Frontal cortex (tissue), 4 donors: ENCODE measurements at places on chromosomes 7 and 10. TPM values are rescaled to one million over a fixed set of nuclear protein-coding genes. Genes with fewer than 3 reads are reported as not detected.

DNA sequence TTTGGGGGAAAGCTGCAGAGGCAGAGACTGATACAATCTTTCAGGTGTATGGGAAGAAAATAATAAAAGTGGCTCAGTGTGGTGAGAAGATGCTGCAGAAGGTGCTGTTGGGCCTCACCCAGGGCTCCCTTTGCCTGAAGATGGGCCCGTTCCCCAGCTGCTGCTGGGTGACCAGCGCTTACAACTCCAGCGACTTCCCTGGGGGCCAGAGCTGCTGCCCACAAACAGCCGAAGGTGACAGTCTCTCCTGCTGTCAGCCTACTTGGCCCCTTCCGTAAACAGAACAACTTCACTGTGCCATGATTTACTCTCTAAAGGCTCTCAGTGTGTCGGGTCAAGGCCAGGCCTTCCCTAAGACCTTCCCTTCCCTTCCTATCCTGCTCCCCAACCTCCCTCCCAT, 93.6 kb upstream of the PCBD1 start:
- DNase-seq: no peak

The TAS2R41 gene
- not detected for total RNA-seq

DNA sequence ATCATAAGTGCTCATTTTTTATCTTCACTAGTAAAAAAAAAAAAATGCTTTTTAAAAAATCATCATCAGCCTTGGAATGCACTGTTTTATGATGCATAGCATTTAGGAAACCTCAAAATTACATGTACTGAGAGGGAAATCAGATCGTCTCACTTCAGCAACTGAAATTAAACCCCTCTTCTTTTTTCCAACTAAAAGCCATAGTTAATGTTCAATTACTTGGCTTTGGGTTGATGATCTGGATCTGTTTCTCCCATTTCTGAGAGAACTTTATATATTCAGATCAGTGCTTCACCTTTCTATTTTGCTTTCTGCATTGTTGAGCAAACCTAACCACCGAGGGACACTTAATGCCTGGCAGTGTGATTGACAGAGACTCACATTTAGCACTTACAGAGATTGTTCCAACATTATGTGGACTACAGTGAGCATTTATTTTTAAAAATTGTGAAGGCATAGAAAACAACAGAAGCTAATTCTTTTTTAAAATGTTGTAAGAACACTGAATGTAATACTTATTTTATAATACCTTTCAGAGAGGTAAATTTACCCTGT, 678.4 kb downstream of the PHTF2 start:
- DNase-seq: no peak

GRCh38 chr10:86164960-86165630, 201.5 kb downstream of the GRID1 start:
- no peak for DNase-seq

GRCh38 chr10:128263891-128264688, 137.9 kb upstream of the MKI67 start:
- DNase-seq: peak; percentile 42

The ACBD7 gene
- total RNA-seq: 10.6 TPM
